Camera-type eye (tissue), 1 donor: ENCODE measurements at places on chromosomes 16 and 17. TPM values are rescaled to one million over a fixed set of nuclear protein-coding genes. Genes with fewer than 3 reads are reported as not detected.

The CMTM2 gene
- not detected for total RNA-seq

The LGALS9B gene
- total RNA-seq = not detected

The RFFL gene
- total RNA-seq = 13.2 TPM

The TBC1D3I gene
- not detected for total RNA-seq

The HLF gene
- total RNA-seq = 37.6 TPM

The CDH11 gene
- 424 TPM for total RNA-seq

The CCR7 gene
- not detected for total RNA-seq

The TBX2 gene
- 86.6 TPM for total RNA-seq

The NTN1 gene
- 16.7 TPM for total RNA-seq

The PDE6G gene
- total RNA-seq = 6.4 TPM

The NACA2 gene
- total RNA-seq = not detected

The CDH13 gene
- total RNA-seq = 44.4 TPM
